Activated CD8-positive, alpha-beta memory T cell treated with anti-CD3 and anti-CD28 coated beads, Interleukin-2, amount 10 ng/mL, durations not matched to agents 7 days and 5 days (primary cell): ENCODE measurements at places on chromosomes 7 and 10. TPM values are rescaled to one million over a fixed set of nuclear protein-coding genes. Genes with fewer than 3 reads are reported as not detected.

The NPSR1 gene
- not detected for total RNA-seq

The FAM131B gene
- total RNA-seq, result 2.3 TPM

The RAB19 gene
- 7.3 TPM for total RNA-seq

The NODAL gene
- total RNA-seq, result not detected

The ZNF727 gene
- not detected for total RNA-seq

The CALHM3 gene
- not detected for total RNA-seq

The DDIT4 gene
- 291 TPM for total RNA-seq

The ASB4 gene
- not detected for total RNA-seq

The IRF5 gene
- total RNA-seq, result 17.7 TPM

The MRLN gene
- total RNA-seq, result not detected

The WASHC2C gene
- 28.2 TPM for total RNA-seq

The MEIG1 gene
- total RNA-seq, result 1.1 TPM

The CFAP43 gene
- total RNA-seq, result not detected
